ENCODE measurements at places on chromosomes 11 and 22.

- no peak for DNase-seq
Measured at GRCh38 chr11:60078745-60079144, 9.7 kb upstream of the MS4A2 start.

GRCh38 chr22:27194096-27194748, 536.8 kb downstream of the MIAT start:
- DNase-seq, result no peak

DNA sequence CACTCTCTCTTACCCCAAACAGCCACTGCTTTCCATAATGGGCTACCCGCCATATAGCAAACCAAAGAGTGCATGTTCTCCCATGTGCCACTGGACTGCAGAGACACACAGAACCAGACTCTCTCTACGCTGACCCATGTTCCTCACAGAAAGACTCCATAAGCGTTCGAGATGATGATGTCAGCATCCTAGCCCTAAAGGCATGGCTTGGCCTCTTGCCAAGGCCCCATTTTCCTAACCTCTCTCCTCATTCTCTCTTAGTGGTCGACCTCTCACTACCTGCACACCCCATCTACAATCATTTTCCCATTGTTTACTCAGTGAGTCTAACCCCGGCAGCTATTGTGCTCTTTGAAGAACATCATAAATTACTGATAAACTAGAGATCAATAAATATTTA, 4.9 kb downstream of the NDUFC2 start:
- no peak for DNase-seq

GRCh38 chr11:78202733-78203167, 14.0 kb downstream of the USP35 start:
- no peak for DNase-seq

- DNase-seq, result no peak
Measured at GRCh38 chr11:61950035-61950547, at the start of gene BEST1. Gene BEST1 (plus strand): TSS chr11:61950351. CDS start chr11:61951807, 1,456 bp downstream.

GRCh38 chr11:69284081-69284511, 9.9 kb upstream of the MYEOV start:
- no peak for DNase-seq

GRCh38 chr11:57072640-57073039, 83.9 kb downstream of the OR5AK2 start:
- DNase-seq, result no peak

DNA sequence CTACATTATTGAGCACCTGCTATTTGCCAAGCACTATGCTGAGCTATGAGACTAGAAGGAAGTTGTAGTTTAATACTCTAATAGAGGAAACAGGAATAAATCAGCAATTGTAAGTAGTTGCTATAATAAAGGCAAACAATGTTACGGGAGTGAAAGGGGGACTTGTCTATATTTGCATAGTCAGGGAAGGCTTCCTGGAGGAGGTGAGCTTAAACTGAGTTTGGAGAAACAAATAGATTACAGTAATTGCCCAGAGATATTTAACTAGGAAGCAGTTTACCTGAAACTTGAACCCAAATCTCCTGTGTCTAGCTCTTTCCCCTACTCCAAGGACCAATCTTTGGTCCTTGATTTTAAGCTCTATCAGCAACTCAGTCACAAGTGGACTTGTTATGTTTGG, 2.1 kb upstream of the ENTHD1 start:
- DNase-seq, result no peak

- no peak for DNase-seq
Measured at GRCh38 chr11:34507610-34508009, 6.0 kb downstream of the ELF5 start.

DNA sequence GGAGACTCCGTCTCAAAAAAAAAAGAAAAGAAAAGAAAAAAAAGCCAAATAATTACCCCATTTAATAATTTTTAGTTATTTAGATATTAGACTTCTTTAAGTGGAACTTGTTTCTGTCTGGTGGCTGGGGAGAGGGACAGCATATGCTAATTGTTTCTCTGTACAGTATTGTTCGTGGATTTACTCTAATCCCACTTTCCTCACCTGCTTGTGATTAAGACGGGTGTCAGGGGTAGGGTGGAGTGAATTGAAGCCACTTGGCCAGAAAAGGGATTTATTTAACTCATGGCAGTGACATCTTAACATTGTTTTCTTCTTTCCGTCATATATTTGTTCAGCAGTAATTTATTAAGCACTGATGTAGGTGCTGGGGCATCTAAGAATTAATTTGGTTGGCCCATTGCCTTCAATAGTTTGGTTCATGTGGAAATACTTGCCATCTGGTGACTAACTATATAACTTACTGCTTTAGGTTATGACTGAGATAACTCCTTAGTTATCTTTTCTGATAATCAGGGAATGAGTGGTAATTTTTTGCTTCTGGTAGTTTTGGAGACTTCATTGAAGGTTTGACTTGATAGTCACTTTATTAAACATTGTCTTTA, 4.6 kb downstream of the TNRC6B start:
- no peak for DNase-seq

- no peak for DNase-seq
Measured at GRCh38 chr11:112961751-112962578, 745 bp downstream of the NCAM1 start.

- no peak for DNase-seq
Measured at GRCh38 chr22:50138041-50138440, 32.5 kb upstream of the PANX2 start.

DNA sequence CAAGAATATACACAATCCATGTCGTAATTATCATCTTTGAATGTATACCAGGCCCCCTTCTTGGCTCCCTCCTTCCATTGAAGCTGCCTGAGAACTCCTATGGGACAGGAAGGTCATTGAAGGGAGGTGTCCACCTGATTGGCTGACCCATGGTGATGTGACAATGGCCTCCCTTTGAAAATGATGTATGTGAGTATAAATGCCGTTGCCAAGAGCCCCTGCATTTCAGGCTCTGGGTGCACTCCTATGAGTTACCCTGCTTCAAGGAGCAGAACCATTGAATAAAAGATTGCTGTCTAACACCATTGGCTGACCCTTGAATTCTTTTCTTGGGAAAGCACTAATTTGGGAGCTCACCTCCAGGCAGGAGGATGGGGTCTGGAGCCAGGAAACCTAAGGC, at the start of gene SPATA19:
Gene SPATA19, minus strand, starts transcription at position 101 of the 400 bp plus-strand sequence. Its CDS starts 67 bp downstream, at position 34.
- DNase-seq, result no peak

DNA sequence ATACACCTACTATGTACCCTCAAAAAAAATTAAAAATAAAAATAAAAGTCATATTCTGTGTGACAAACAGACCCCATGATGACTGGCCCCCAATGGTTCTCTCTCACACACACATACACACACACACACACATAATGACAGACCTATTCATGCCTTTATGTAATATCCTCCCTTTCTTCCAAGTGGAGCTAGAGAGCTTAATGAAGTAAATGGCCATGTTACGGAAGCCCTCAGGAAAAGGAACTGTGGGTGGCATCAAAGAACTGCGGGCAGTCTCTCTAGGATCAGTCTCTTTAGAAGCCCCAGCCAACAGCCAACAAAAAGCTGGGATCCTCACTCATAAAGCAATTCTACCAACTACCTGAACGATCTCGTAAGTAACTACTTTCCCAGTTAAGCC, 125.5 kb downstream of the SIK3 start:
- no peak for DNase-seq

- DNase-seq, result no peak
Measured at GRCh38 chr11:5232176-5232575, 2.1 kb downstream of the HBD start.

DNA sequence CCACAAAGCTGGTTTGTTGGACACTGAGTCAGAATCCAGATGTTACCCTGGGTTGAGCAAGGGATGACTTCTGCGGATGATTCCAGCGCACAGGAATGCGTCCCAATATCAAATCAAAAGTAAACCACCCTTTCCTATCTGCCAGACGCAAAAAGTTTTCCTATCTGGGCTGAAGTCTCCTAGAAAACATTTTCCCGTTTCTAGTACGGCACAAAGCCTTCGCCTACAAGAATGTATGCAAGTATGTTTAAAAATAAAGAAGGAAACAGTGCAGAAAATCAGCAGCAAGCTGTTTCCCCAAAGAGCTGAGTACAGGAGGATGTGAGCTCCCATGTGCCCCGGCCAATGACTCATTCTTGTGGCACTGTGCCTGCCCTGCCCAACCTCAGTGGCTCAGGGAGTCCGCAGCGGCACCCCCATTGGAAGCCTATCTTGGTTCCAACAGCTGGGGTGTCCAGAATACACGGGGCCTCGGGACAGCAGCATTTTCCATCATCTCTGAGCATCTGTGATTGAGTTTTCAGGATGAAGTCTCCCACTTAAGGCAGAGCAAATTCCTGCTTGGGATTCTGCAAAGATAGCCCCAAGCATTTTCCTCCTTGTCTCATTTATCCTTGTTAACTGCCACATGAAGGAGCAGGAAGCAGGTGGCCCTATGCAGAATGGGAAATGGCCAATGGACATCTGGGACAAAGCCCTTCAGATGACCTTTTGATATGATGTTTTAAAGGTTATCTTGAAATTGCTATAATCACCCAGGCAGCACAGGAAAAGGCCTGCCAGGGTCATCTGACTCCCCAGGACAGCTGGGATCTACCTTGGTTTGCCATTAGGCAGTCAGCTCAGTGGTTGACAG, 17.5 kb downstream of the KCNJ5 start:
- peak; percentile 78 for DNase-seq
